Stimulated activated CD4-positive, alpha-beta T cell treated with anti-CD3 and anti-CD28 coated beads, TNF-alpha, amount 100 ng/mL, for 1 hour (primary cell): ENCODE measurements at places on chromosomes 16 and 17.

GRCh38 chr17:76560036-76560876 is 20.4 kb downstream of the PRCD start:
- no peak for DNase-seq

- no peak for DNase-seq
These were observed 121.1 kb downstream of the CYLD start for GRCh38 chr16:50862818-50863643.

DNA sequence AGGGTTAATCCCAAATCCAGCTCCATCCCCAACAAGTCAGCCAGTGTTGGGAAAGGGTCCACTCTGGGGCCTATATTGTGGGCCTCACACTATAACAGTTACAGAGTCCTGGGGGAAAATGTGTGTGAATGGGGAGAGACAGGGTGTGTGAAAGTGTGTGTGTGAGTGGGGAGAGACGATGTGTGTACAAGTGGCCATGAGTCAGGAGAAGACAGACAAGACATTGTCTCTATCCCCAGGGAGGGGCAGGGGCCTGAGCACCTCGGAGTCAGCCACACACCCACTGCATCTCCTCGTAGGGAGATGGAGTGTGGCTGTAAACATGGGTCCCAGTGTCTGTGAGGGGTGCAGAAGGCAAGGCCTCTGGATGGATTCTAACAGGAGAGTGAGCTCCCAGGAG is 2.9 kb downstream of the CRHR1 start:
- no peak for DNase-seq

DNA sequence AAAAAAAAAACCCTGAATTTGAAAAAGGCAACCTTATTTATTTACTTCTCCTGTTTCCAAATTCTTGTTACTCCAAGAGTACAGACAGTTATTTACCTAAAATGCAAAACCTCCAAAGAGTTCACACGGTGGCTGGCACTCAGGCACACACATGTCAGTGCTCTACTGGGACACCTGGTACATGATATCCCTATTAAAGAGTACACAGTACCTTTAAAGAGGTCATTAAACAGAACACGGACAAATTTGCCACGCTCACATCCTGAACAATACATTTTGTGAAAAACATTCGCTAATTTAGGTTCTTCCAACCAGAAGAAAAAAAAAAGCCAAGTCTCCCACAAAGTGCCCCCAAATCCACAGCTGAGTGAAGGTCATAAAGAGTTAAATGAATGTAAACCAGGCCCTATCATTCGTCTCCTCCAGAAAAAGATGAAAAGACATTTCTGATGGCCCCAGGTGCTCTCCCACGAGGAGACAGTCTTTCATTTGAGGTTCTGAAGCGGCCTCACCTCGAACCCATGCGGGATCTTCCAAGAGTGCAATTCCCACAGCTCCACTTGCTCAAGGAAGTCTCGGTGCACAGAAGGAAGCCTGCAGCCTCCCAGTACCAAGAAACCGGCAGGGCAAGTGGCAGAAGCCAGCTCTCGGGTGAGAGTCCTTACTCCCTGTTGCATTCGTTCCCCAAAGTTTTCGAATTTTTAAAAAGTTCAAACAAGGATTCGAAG is 993 bp downstream of the ERN1 start:
- DNase-seq: no peak

DNA sequence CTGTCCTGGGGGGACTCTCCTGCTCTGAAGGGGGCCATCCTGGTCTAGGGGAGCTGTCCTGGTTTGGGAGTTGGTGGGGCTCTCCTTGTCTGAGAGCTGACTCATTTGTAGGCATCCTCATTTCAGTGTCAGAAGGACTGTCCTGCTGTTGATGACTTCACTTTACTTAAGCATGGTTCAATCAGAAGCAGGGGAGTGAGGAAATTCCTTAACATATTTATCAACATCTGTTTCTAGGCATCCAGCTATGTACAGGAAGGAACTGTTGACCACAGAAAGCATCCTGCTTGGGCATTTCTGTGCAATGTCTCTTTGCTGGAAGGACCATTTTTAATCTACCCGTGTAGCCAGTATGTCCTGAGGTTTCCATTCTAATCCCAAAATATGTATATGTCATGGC is 502.7 kb upstream of the HSBP1 start:
- DNase-seq: no peak

- no peak for DNase-seq
These were observed 17.8 kb upstream of the TOB1 start for GRCh38 chr17:50883850-50884438.

DNA sequence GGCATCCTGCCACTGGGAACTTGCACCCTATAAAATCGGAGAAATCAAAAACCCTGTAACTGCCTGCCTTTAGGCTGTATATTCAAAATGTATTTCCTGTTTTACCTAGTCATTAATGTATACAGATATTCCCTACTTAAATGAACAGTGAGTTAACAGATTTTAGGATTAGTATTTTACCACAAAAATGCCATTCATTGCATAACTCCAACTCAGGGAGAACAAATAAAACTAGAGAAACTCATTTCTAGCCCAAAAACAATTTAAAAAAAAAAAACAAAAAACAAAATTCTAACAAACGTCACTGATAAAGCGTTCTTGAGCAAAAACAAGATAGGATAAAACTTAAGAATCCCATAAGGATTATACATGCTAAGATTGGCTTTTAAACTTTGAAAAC is 3.7 kb upstream of the DHX33 start:
- DNase-seq: no peak

DNA sequence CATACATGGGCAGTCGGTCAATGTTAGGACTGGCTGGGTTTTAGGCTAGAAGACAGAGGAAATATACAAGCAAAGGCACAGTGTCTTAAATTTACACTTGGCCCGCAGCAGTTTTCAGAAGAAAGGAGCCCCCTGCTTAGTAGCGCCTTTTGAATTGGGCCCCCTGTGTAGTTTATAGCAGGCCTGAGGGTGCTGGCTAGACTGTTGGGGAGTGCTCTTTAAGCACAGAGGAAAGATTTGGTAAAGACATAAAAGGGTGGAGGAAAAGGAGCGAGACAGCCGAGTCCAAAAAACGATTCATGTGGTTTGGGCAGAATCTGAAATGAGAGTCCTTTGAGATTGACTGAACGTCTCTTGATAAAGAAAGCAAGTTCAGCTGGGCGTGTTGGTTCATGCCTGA is 10.6 kb downstream of the RMI2 start:
- no peak for DNase-seq

GRCh38 chr17:42698736-42699414 is 16.5 kb downstream of the CNTNAP1 start:
- DNase-seq: no peak

- no peak for DNase-seq
These were observed 33.0 kb downstream of the NTN1 start for GRCh38 chr17:9054126-9054975.

DNA sequence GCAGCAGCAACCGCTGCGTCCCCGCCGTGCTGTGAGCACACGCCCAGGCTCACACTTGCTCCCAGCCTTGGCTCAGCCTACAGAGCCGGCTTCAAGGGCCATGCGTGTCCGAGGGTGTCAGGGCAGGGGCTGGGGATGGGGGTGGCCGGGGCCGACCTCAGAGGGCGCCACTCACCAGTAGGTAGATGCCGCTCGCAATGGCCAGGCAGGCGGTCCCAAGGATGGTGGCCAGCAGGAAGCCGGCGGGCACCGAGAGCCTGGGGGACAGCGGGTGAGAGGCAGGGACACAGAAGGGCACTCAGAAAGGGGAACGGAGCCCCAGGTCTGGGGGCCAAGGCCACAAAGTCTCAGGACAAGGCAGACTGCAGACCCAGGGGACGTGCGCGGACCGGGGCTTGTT is 4.9 kb downstream of the CYBA start:
- DNase-seq: no peak

DNA sequence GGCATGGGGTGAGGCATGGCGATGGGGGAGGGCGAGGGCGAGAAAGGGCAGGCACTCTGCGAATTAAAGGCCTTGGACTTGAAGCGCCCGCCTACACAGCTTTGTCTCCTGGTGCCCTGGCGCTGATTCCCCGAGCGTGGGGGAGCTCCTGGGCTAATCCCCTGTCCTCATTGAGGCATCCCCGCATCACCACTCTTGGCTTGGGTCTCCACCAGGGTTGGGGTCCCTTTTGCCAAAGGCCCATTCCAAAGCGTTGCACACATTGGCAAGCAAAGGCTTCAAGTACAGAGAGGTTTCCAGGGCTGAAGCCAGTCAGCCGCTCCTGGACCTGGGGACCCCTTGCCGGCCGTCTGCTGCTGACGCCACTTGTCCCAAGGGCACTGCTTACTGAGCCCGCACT is 8.0 kb downstream of the ZNF205 start:
- DNase-seq: no peak

- DNase-seq: no peak
These were observed 440.6 kb downstream of the HS3ST3B1 start for GRCh38 chr17:14741491-14741890.

DNA sequence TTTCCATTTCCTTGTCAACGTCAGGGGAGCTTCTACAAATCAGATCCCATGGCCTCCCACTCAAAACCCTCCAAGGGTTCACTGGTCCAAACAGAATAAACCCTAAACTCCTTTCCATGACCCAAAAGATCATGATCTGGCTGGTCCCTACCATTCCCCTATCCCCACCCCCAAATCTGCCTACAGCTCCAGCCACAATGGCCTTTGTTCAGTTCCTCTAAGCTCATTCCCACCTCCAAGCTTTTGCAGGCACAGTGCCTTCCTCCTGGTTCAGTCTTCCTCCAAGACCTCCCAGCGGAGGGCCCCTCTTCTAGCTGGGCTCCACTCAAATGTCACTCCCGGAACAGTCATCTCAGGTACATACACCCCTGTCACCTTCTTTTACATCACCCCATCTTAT is 2.0 kb downstream of the GPRC5B start:
- no peak for DNase-seq

DNA sequence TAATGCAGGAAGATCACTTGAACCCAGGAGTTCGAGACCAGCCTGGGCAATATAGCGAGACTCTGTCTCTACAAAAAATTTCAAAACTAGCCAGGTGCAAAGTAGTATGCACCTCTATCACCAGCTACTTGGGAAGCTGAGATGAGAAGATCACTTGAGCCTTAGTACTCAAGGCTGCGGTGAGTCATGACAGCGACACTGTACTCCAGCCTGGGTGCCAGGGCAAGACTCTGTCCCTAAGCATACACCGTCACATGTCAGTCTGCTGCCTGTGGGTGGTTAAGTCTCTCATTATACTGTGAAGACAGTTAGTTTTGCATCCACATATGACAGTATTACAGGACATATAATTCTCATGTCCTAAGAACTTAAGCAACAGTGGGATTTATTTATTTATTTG is 21.8 kb downstream of the NMRAL1 start:
- no peak for DNase-seq

- no peak for DNase-seq
These were observed 35.7 kb downstream of the GNAO1 start for GRCh38 chr16:56226845-56227525.

- DNase-seq: no peak
These were observed 104.6 kb downstream of the TRIM37 start for GRCh38 chr17:59002126-59002525.
